Left renal pelvis (tissue), 4 donors: ENCODE measurements at places on chromosomes 2 and 18.

DNA sequence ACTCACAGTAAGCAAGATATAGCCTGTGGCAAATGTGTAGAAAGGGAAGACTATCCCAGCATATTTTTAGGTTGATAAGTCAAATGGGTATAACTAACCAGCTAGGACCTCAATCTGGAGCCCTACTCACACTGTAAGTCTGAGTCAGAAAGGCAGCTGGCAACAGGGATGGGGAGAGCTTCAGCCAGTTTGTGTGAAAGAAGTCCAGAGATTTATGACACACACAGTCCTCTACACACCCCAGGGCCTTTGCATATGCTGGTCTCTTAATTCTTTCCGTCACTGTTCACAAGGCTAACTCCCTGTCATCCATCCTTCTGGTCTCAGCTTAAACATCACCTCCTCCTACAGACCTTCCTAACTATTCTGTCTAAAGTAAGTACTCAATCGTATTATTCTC lies 5.9 kb upstream of the TCF4 start:
- DNase-seq = no peak

DNA sequence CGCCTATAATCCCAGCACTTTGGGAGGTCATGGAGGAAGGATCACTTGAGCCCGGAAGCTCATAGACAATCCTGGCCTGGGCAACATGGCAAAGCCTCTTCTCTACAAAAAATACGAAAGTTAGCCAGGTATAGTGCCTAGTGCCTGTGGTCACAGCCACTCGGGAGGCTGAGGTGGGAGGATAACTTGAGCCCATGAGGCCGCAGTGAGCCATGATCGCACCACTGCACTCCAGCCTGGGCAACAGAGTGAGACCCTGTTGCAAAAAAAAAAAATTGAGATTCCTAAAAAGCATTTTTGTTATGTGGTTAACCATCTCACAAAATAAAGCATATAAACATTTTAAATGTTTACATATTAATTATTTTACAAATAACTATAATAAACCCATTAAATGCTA lies 13.9 kb downstream of the PCBP1 start:
- no peak for DNase-seq

GRCh38 chr2:46847185-46847710 lies 68.4 kb downstream of the MCFD2 start:
- peak; percentile 77 for DNase-seq

- DNase-seq = no peak
Observed at GRCh38 chr18:50726960-50727589, 92.7 kb downstream of the MRO start.

DNA sequence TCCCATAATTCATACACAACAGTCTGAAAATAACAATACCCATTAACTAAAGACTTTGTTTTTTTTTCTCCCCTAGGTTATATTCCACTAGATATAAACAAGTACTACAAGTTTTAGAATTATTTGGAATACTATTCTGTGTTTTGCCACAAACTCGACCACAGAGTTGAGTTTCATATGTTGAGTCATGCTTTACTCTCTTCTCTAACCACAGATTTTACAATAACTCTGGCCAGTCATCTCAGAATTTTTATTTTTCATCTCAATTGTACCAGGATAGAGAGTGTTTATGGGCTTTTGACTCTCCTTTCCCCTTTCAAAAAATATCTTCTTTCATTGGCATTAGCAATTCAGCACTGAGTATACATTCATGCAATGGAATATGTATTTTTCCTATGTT lies 348.7 kb upstream of the GALNT5 start:
- no peak for DNase-seq

GRCh38 chr2:223601932-223602666 lies at the start of gene SCG2:
TSS of gene SCG2 (minus strand) at chr2:223602361. CDS start at chr2:223599282, 3,079 bp downstream.
- peak; percentile 63 for DNase-seq

DNA sequence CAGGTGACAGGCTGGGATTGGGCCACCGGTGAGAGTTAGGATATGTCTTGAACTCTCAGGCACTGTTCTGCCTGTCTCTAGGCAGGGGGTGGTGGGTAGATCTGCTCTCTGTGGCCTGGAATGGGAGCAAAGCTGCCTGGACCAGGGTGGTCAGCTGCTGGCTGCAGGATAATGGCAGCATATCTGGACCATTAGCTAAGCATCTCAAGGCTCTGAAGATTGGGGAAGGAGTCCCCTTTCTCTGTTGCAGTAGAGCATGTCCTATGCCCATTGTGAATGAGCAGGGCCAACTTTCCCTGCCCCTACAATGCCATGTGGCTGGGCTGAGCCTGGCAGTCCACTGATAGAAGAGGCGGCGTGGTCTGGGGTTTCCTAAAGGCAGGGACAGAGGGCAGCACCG lies 34.6 kb downstream of the LOXHD1 start:
- no peak for DNase-seq

GRCh38 chr18:44186001-44186400 lies 494.7 kb upstream of the SETBP1 start:
- DNase-seq = no peak

DNA sequence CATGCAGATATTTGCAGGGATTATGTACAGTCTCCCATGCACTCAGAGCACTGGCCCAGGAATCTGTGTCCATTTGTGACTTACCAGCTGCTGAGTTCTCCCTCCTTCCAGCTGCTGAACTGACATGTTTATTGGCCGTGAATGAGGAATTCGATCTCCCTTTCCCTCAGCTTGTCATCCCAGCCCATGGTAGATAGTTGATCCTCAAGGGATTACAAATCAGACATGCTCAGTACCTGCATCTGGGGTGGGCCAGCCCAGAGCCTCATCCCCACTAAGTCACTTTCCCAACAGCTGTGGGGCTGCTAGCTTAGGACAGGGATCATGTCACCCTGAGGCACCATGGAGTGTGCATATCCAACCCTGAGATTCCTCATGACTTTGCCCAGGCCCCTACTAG lies 1284.9 kb upstream of the LRRTM1 start:
- DNase-seq = no peak

- DNase-seq = no peak
Observed at GRCh38 chr2:64327510-64328414, 126.2 kb upstream of the LGALSL start.

DNA sequence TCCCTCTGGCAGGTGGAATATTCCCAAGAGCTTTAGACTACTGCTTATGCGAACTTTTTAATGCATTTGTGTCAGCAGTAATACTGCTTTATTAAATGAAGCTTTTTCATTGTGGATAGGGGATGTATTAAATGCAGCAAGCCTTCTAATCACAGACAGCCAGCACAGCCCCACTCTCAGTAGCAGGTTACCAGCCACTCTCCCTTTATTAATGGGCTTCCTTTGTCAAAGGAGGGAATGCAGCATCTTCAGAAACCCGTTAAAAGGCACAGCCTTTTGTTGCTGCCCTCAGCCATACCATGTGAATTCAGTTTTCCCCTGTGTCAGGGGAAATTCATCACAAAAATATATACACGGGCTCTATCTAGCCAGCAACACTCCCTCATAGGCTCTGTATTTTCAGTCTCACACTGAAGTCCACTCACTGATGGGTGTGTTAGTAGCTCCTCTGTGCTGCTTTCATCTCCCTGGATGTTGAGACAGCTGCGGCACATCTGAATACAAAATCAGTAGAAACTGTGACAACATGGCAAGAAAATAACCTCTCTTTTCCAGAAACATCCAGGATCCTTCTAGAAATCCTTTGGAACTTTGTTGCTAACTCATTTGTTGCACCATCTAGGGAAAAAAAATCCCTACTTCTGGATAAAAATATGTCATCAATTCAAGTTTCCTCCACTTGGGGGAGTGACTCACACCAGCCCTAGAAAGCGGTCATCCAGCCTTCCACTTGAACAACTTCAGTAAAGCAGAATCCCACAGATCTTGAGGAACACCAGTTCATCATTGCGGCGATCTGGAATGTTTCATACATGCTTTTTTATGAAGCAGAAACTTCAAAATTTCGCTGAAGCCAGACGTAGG lies 48.4 kb downstream of the LRRTM1 start:
- no peak for DNase-seq

DNA sequence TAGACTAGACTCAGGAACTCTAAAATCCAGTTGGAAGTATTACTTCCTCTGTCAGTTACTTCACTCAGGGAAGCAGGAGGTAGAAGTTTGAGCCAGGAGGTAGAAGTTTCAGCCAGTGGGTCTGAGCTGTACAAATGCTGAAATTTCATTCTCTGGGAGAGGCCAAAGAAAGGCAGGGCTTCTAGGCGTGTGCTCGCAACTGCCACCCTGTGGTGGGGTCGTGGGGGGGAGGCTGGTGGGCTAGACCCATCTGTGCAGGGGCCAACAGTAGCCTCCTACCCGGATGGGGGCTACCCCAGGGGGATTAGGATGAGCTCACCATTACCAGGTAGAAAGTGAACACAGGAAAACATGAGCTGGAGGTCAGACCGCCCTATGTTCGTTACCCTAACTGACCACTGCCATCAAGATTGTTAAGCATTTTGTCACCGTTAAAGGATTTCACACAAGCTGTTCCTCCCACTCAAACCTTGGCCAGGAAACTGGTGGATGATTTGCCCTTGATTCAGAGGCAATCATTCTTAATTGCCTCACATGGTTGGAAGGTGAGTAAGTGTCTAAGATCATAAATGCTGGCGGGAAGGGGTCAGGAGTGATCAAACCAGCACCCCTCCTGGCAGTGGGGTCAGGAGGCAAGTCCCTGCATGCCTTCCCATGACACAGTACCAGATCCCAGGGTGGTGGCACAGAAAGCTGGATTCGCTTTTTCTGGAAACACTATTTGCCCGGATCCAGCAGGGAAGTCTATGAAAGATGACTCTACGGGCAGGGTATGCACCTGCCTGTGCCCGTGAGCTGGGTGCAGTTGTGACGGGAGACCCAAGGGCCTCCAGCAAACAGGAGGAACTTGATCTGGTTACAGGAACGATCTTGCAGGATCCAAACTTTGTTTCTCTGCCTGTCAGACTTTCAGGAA lies 5.2 kb upstream of the FHL2 start:
- no peak for DNase-seq

DNA sequence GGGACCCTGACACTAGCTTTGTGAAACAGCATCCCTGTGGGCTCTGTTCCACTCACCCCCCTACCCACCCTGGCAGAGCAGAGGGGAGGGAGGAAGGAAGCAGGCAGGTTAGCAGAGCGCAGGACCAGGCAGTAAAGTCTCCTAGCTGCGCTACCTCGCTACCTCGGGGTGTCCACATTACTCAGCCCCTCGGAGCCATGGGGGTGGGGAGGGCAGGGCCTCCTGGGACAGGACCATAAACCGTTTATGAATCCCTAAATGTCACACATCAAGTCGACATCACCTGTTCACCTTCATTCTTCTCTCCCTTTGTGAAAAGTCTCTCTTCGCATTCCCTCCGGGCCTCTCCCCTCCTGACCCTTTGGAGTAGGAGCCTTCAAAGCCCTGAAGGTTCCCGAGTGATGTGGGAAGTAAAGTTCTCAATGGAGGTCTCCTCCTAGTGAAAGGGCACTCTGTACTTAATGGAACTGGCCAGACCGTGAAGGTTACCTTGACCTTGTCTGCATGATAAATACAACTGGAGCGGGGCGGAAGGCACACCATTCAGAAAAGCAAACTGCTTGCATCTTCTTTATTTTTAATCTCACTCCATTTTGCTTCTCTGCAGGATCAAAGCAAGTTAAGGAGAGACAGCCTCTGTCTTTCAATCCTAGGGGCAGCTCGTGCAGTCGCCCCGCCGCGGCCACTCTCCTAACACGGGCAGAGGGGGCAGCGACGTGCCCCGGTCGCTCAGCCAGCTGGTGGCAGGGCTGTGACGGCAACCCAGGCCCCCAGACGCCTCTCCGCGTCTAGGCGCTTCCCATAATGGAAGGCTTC lies 23.7 kb upstream of the SMAD7 start:
- no peak for DNase-seq

- DNase-seq = no peak
Observed at GRCh38 chr2:152617456-152618192, 99.6 kb downstream of the PRPF40A start.

- no peak for DNase-seq
Observed at GRCh38 chr2:64015898-64016297, 3.3 kb downstream of the VPS54 start.

GRCh38 chr18:48866856-48867255 lies 83.9 kb downstream of the SMAD7 start:
- DNase-seq = no peak

- peak; percentile 7 for DNase-seq
Observed at GRCh38 chr2:168849610-168850009, 40.6 kb downstream of the SPC25 start.
